ENCODE measurements at places on chromosomes 5 and 9. TPM values are rescaled to one million over a fixed set of nuclear protein-coding genes. Genes with fewer than 3 reads are reported as not detected.

- DNase-seq: peak; percentile 86
Observed at GRCh38 chr5:16992444-16992843, 56.4 kb upstream of the MYO10 start.

DNA sequence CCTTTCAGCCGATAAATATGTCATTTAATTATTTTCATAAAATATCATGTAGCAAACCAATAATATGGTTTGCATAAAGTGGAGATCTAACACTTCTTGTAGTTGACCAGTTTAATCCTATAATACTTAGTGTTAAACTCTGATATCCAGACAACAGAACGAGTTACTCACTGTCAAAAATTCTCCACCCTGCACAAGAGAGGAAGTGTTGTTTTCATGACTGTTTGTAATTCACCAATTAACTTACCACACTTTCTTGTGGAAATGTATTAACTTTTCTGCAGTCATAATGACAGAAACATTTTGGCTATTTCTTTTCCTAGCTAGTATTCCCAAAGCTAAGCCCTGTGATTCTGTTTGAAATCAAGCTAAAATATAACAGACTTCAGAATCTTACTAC, 555.3 kb upstream of the FTMT start:
- no peak for DNase-seq

The ENTPD2 gene
- not detected for total RNA-seq

DNA sequence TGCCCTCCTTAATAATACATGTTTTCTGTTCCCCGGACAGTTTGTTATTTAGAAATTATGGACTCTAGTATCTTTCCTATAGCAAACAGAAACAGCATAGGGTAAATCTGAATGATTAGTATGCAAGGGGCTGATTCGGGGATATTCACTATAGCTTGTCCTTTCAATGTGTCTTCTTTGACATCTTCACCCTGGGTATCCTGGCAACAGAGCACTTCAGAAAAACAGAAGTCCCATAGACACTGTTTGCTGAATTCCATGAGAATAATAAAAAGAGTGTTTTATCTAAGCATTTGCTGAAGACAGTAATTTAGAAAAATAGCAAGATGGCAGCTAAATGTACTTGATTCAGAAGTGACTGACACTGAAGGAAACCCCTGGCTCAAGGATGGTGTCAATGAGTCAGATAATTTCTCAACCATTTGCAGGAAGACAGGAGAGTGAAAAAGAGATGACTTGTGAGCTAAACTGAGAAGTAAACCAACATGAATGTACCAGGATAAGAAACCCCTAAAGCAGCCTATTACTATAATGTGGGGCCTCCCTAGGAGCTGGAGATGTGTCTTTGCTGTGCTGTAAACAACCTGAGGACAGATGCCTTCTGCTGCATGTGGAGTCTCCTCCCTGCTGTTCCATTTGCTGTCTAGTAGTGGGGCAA, 246.2 kb downstream of the MAN2A1 start:
- no peak for DNase-seq

The ANGPTL2 gene
- 7.7 TPM for total RNA-seq

GRCh38 chr5:151741678-151742423, 16.6 kb downstream of the ATOX1 start:
- peak; percentile 29 for DNase-seq

The PHYHD1 gene
- 0.26 TPM for total RNA-seq

- no peak for DNase-seq
Observed at GRCh38 chr5:75348241-75348640, 11.2 kb downstream of the HMGCR start.

DNA sequence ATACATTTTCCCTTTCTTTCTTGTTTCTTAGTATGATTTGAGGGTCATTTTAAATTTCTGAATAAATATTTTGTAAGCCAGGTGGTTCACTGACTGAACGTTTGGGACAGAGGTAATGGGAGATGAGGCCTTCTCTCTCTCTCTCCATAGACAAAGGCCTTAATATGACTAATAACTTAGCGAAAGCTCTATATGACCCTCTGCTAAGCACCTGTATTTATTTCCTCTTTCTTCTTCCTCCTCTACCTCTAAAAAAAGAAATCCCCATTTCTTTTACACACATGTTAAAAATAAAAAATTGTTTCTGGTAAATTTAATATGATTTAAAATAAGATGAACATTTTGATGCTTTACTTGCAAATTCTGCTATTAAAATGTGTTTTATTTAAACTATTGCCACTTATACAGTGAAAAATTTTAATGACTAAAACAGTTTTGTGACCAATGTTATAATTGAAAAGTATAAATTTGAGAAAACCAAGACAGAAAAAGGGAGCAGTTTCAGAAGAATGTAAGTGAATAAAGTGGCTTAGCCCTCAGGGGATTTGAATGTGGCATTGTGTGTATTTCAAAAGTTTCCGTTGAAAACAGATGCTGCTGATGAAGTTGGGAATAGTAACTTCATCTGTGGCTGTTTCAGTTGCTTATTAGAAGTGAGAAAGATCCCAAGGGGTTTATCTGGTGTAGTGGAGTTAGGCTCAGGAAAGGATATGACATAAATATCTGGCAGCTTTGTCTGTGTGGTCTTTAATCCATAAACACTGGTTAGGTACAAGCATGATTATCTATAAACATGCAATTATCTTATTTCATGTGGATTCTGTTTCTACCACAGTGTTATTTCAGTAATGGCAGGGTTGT, 128.6 kb upstream of the GRHPR start:
- DNase-seq: no peak

DNA sequence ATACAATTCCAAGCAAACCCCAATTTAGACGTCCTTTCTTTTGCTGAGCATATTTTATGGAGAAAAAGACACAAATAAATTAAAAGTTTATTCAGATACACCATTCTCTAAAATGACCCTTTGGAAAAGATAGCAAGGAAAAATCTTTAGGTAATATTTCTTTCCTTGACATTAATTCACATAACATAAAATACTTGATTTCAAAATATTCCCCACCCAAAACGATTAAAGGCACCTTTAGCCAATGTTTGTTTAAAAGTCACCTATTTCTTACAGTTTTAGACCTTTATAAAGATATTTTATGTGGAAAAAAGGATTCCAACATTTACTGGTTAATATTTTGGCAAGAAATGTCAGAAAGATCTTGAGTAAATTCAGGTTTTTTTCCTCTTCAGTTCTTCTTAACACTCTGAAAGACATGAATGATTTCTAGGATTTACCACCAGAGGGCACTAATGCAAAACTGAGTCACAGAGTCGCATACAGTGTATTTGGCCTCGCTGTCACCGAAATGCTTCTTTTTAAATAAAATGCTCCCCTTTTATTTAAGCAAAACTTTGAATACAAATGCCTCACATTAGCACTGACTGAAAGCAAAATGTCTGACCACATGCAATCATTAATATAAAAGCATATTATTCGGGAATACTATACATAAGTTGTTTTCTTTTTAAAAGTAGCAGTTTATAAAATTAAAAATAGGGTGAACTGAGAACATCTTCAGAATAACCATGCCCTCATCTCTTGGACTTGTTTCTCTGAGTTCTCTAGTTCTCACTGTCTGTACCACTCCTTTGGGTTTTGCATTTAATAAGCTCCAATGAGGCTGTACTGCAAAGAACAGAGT, 122.5 kb downstream of the SLC1A3 start:
- peak; percentile 53 for DNase-seq

DNA sequence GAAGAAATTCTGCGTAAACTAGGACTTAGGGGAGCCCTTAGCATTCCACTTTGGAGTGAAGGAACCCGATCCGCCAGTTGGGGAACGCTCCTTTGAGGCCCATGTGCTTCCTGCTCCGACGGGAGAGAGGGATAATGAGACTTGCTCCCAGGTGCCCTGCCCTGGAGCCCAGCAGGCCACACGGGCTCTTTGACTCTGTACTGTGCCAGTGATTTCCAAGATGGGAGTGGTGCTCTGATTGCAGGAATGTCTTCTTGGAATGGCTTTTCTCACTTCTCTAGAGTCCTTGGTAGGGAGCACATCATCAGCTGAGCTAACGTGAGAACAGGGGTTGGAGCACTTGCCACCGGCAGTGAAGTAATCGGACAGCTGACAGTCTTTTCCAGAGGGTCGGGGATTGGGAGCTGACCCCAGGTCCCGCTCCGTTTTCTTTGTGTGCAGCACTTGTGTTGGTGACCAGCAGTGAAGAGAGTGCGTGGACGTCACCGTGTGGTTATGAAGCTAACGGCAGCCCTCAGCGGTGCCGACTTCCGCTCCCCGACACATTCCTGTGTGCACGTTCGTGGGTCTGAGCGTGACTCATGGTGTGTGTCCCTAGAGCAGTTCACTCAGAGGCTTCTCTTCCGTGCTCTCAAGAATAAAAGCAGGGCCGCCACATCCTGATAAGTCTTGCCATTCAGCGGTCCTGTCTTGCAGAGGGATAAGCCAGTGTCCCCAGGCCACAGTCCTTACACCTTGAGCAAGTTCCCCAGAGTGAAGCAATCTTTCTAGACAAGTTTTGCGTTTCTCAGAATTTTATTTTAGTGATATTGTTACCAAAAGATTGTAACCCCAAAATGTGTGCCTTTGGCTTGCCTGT, 25.6 kb downstream of the ABL1 start:
- peak; percentile 90 for DNase-seq

DNA sequence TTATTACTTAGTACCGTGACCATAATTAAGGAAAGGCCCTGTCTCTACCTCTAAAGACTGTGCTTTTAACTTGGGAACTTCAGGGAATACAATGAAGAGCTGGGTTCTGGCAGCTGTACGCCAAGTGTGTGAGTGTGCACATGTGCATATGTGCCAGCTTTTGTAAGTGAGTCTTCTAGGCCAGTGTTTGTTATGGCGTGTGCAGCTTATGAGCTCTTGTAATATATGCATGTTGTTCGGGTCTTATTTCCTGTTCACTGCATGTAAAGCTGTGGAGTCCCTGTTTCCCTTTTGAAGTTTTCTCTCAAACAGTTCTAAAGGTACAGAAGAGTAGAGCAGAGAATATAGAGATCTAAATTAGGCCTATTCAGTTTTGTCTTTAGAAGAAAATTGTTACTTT, 30.5 kb downstream of the TGFBR1 start:
- no peak for DNase-seq

- DNase-seq: no peak
Observed at GRCh38 chr9:123772967-123773366, 157.0 kb downstream of the DENND1A start.

The INSL6 gene
- total RNA-seq: not detected

DNA sequence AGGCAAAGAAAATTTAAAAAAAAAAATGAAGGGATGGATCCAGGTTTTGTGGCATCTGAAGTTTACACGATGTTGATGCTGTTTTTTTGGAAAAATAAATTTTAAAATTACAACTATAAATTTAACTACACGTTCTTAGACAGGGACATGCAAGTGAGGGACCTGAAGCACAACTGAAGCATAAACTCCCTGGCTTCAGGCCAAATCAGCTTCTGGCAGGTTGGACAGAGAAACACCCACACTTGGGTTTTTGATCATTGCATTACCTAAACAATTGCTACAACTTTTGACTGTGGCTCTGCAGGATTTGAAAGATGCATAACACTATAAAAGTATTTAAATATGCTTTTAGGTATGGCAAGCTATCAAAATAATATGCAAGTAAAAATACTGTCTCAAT, 1318.3 kb upstream of the DMAC1 start:
- DNase-seq: no peak
